ENCODE measurements at places on chromosomes 4 and X.

GRCh38 chr4:95798003-95798402 lies 41.9 kb upstream of the PDHA2 start:
- DNase-seq, result no peak

DNA sequence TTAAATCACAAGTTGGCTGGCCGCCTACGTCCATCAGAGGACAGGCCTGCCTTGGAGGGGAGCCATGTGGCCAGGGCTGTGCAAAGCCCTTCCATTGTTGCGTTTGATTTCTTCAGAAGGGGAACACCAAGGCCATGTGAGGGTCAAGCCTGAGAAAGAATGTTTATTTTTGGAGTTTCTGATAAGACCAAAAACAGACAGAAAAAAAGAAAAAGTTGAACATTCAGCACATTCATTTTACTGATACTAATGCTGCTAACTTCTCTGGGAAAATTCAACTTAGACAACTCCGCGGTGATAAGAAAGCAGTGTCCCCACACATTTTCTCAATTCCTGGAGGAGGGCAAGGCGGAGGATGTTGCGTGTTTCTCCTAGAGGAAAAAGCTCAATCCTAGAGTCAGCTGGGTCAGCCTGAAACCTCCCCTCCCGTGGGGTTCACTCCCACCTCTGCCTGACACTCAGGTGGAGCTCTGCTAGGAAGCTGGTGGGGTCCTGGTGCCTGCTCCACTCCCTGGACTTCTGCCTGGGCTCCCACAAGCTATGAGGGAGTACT lies 63.5 kb downstream of the ANAPC4 start:
- no peak for DNase-seq

DNA sequence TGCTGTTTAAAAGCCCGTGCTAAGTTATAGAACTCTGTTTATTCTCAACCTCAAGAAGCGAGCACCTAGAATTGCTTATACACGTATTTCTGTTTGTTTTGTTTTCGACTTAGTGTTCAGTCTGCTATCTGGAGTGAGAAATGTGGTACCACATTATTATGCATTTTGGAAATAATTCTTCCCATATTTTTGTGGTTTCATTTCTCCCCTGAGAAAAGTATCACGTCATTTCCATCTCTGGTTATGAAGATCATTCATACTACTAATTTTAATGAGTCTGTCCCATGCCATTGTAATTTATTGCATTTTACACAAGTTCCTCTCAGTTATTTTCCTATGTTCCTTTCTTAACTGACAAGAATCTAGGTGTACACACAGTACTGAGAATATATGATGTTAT lies 186.0 kb downstream of the DCHS2 start:
- DNase-seq, result no peak

GRCh38 chr4:47579235-47579634 lies 94.2 kb downstream of the ATP10D start:
- no peak for DNase-seq

DNA sequence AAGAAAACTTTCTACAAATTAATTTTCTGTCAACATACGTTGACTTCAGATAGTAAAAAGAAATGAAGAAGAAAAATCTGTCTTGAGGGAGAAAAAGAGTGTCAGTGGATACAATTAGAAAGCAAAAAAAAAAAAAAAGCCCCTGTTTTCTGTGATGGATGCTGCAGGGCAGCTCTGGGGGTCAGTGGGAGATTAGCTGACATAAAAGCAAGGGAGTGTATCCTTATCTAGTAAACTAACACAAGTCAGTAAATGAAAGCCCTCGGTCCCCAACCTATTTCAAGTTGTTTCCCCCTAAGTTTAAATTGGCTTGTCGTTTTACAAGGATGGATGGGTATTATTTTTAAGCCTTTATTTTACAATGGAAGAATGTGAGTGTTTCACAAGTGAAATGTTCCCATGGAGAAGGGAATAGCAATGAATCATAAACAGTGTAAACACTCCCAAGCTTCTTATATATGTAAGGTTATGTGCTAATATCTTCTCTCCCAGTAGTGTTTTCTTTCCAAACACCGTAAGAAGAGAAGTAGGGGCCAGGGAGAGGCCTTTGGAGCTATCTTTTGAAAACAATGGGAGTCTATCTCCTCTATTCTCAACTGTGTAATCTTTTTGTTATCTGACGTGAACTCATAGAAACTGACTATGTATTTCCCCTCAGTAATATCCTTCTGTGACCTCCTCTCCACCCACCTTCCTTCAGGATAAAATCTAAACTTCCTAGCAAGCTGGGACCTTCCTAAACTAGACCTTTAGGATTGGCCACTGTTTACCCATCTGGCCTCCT lies 347.7 kb downstream of the FBXO8 start:
- no peak for DNase-seq
